Stimulated activated CD8-positive, alpha-beta memory T cell treated with anti-CD3 and anti-CD28 coated beads, Interleukin-15, amount 100 ng/mL, for 4 hours (primary cell): ENCODE measurements at places on chromosomes 13 and 19.

GRCh38 chr13:91169321-91170050, 178.0 kb upstream of the MIR17HG start:
- DNase-seq = no peak

GRCh38 chr19:35750167-35750566, 1.8 kb downstream of the LIN37 start:
- DNase-seq = no peak

GRCh38 chr19:38047641-38048040, 140.6 kb downstream of the SIPA1L3 start:
- no peak for DNase-seq

GRCh38 chr13:45861322-45861721, 9.8 kb upstream of the SIAH3 start:
- no peak for DNase-seq

DNA sequence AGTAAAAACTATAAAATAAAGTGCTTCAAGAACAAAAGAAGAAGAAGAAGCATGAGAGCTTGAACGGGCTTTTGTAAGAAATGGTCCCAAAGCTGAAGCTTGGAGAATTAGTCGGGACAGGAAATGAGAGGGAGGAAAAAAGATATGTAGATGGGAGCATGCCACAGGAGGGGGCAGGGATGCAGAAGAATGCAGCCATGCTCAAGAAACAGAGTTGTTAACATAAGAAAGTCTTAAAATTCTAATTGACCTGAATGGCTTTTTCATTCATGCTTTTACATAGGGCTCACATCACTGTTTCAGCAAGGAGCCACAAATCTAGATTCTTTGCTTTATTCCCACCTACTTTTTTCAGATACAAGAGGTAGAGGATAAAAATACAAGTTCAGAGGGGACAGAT, 27.7 kb upstream of the NBEA start:
- no peak for DNase-seq

DNA sequence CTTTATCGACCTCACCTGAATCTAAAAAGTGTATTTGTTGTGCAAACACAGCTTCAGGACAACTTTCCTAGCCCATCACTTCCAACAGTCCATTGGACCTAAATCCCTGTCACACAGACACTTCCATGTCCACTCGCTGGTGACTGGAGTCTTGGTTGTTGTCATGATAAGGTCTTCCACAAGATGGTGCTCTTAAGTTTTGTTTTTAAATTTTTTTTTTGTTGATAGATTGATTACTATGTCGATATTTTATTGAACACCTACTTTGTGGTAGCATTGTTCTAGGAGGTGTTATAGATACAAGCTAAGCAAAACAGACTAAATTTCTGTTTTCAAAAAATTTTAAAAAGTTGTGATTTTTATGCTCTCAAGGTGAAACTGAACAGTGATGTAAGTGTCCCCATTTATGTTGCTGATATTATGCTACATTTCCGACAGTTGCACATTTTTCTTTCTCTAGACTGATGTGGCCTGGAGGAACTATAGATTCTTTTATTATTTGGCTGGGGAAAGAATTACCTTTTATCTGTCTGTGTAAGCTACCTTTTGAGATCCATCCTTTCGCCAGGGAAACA, 8.1 kb upstream of the ERICH6B start:
- DNase-seq = no peak

DNA sequence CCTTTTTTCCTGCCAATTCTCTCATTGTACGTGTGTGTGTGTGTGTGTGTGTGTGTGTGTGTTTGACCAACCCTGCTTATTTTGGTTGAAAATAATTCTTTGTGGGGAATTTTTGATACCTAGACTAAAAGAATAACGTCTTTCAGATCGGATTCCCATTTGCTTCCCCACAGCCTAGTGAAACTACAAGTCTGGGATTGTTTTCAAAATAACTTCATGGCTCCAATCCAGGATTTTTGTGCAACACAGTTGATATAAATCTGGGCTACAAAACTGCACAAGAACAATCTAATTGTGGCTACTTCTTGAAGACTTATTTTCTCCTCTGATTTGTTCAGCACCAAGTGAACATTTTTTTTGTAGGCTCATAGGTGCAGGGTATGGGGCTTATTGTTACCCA, 332.8 kb upstream of the MIR17HG start:
- no peak for DNase-seq
